A673 (cell line): ENCODE measurements at places on chromosomes 16 and 17. TPM values are rescaled to one million over a fixed set of nuclear protein-coding genes. Genes with fewer than 3 reads are reported as not detected.
A peak's percentile ranks its signal among the peaks of the same experiment; 100 is the strongest.

GRCh38 chr17:30232015-30232823 lies 3.3 kb downstream of the SLC6A4 start:
- no peak for DNase-seq

GRCh38 chr16:65782611-65783600 lies 583.6 kb upstream of the CDH5 start:
- peak; percentile 44 for DNase-seq

- no peak for DNase-seq
Measured at GRCh38 chr16:22023505-22023904, 15.6 kb downstream of the MOSMO start.

GRCh38 chr17:74316220-74316619 lies 9.8 kb upstream of the KIF19 start:
- no peak for DNase-seq

DNA sequence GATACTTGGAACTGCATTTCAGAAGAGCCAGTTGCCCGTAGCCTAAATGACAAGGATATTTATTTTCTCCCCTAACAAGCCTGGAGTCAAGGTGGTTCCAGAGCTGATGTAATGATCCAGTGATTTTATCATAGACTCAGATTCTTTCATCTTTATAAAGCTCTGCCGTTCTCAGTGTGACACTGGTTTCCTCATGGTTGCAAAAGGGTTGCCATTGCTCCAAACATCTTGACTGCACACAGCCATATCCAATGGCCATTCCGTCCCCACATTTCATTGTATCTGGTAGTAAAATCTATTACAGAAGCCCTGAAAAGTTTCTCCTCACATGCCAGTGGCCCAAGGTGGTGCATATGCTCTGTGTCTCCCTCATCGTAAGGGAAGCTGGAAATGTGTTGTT lies 63.1 kb upstream of the SDK2 start:
- DNase-seq, result no peak

GRCh38 chr16:81638286-81638945 lies 140.7 kb upstream of the PLCG2 start:
- DNase-seq, result no peak

GRCh38 chr17:21033350-21033749 lies 9.5 kb downstream of the USP22 start:
- DNase-seq, result no peak

- DNase-seq, result peak; percentile 21
Measured at GRCh38 chr17:6327007-6327406, 107.9 kb downstream of the AIPL1 start.

GRCh38 chr16:920717-921116 lies 50.1 kb downstream of the LMF1 start:
- peak; percentile 44 for DNase-seq

DNA sequence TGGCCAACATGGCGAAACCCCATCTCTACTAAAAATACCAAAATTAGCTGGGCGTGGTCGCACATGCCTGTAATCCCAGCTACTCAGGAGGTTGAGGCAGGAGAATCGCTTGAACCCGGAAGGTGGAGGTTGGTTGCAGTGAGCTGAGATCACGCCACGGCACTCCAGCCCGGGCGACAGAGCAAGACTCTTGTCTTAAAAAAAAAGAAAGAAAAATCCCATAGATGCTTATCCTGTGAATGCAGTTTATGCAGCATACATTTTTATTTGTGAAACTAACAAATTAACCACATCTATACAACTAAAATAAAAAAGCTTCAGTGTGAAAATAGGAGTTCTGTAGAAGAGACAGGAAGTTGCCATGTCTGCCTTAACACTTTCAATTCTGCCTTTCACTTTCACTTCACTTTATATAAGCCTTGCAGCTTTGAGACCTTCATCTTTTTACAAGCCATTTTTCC lies 7.1 kb downstream of the IGSF6 start:
- DNase-seq, result no peak

DNA sequence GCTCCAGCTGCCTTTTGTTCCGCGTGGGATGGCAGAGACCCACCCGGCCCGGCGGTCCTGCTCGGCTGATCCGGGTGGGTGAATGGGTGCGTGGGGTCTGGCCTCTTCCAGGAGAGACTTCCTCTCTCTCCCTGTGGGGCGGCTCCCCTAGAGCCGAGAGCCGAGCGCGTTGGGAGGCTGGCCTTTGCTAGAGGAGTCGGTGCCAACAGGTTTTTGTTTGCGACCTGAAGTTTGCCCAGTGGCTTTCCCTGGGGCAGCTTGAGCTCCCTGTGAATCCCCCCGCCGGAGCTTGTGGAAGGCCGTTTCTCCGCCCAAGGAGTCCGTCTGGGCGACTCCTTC lies 970 bp downstream of the EPN2 start:
- peak; percentile 41 for DNase-seq

- no peak for DNase-seq
Measured at GRCh38 chr16:85308611-85309540, 196.6 kb upstream of the CIBAR2 start.

GRCh38 chr16:68194251-68194650 lies 41.7 kb downstream of the ESRP2 start:
- no peak for DNase-seq

GRCh38 chr16:66603537-66604375 lies 748 bp upstream of the CMTM3 start:
- peak; percentile 73 for DNase-seq

GRCh38 chr17:76265624-76266243 lies 586 bp downstream of the UBALD2 start:
- peak; percentile 59 for DNase-seq

DNA sequence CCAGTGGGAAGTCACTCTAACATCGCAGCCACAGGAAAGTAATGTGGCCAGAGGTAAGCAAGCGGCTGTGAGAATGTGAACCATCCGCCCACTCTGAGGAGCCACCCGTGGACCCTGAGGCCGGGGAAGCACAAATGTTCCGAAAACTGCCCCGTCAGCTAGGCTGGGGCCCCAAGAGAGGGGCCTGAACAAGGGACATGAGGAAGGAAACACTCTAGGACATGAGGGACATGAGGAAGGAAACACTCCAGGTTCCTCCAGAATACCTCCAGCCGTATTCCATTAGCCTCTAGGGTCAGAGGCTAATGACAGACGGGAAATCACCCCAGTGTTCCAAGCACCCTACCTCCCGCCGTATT lies 317 bp downstream of the TEFM start:
- peak; percentile 18 for DNase-seq

- no peak for DNase-seq
Measured at GRCh38 chr17:18247613-18248001, 10.9 kb downstream of the FLII start.

DNA sequence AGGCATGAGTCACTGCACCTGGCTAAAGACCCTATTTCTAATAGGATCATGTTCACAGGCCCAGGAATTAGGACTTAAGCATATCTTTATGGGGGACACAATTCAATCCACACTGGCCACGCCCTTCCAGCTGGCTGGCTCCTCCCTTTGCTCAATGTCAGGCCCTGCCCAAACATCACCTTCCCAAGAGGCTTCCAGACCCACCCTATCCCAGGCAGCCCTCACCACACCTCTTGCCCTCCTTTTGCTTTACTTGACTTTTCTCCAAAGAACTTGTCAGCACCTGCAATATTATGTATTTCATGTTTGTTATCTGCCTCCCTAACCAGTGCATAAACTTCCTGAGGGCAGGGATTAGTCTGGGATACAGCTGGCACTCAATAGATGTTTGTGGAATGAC lies 109.6 kb upstream of the CDH5 start:
- DNase-seq, result no peak

GRCh38 chr16:53846971-53847370 lies 143.0 kb downstream of the FTO start:
- DNase-seq, result no peak

GRCh38 chr16:30054451-30054850 lies 11.1 kb upstream of the ALDOA start:
- no peak for DNase-seq

- DNase-seq, result no peak
Measured at GRCh38 chr16:2785101-2785991, 2.0 kb downstream of the PRSS33 start.

DNA sequence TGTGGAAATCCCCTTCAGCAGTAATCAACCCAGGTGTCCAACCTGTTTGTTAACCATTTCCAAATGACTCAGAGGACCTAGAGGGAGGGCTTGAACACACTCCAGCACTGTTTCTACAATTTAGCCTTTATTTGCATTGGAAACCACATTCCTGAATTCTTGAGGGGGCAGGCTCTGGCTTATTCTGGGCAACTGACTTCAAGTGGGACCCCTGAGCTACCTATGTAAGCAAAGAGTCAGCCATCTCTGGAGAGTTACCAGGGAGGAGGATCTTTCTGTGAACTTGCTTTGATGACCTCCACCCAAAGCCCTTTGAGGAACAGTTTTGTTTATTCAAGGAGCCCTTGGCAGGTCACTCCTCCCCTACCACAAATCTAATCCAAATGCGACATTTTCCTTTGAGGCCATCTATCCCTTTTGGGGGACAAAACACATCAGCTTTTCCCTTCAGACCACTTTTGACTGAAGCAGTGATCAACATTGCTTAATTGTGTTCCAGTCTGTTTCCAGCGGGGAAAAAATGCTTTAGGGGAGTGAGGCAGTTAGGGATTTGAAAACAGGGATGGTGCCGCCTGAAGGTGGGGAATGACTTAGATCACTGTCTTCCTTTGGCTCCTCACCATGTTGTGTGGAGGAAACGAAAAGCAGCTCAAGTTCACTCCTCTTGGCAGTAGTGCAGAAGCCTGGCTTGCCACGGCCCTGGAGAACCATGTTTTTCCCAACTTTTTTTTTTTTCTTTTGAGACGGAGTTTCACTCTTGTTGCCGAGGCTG lies 46.2 kb downstream of the TUBD1 start:
- no peak for DNase-seq

DNA sequence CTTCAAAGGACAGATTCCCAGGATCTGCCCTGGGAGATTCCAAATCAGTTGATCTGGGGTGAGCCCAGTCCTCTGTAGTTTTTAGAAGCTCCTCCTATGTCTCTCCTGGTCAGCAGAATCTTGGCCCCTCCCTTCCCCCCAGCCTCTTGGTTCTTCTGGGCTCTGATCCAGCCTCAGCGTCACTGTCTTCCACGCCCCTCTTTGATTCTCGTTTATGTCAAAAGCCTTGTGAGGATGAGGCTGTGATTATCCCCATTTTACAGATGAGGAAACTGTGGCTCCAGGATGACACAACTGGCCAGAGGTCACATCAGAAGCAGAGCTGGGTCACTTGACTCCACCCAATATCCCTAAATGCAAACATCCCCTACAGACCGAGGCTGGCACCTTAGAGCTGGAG lies 840 bp upstream of the CDH5 start:
- DNase-seq, result no peak

TMEM235 gene
- not detected in 2 replicates for total RNA-seq

TP53TG3B gene
- total RNA-seq, result not detected in 2 replicates

CIBAR2 gene
- not detected in 2 replicates for total RNA-seq

MYL4 gene
- not detected in 2 replicates for total RNA-seq

CTRB1 gene
- not detected in 2 replicates for total RNA-seq

SMTNL2 gene
- total RNA-seq, result not detected in 2 replicates

ZDHHC1 gene
- 5.3 and 6.8 TPM in 2 replicates for total RNA-seq

AGRP gene
- not detected in 2 replicates for total RNA-seq

RASL10B gene
- total RNA-seq, result 15.9 TPM in 2 replicates

DNAH17 gene
- 0.11 and 0.22 TPM in 2 replicates for total RNA-seq

MYH2 gene
- total RNA-seq, result 0.54 and 1.9 TPM in 2 replicates

CYGB gene
- 0.56 and 0.61 TPM in 2 replicates for total RNA-seq

KCNG4 gene
- not detected in 2 replicates for total RNA-seq

ASGR2 gene
- not detected in 2 replicates for total RNA-seq
